ENCODE measurements at places on chromosomes 1 and 21.
A peak's percentile ranks its signal among the peaks of the same experiment; 100 is the strongest.

GRCh38 chr1:10768552-10768951 lies 27.9 kb downstream of the CASZ1 start:
- DNase-seq: no peak

DNA sequence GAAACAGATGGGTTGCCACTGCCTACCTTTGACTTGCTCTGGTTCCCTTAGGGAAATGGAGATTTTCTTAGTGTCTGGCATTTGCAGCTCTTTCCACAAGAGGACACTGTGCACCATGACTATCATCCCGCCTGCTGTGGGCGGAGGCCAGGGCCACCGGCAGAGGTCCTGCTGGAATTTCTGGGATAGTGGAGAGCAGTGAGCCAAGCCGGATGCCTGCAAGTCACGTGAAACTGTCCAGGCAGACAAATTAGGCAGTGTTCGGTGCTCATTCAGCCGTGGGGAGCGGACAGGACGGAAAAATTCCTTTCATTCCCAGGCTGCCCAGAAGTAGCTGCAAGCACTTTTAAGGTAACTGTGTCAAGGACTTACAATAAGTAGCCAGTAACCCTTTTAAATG lies 43.4 kb downstream of the IGSF5 start:
- DNase-seq: peak; percentile 93

DNA sequence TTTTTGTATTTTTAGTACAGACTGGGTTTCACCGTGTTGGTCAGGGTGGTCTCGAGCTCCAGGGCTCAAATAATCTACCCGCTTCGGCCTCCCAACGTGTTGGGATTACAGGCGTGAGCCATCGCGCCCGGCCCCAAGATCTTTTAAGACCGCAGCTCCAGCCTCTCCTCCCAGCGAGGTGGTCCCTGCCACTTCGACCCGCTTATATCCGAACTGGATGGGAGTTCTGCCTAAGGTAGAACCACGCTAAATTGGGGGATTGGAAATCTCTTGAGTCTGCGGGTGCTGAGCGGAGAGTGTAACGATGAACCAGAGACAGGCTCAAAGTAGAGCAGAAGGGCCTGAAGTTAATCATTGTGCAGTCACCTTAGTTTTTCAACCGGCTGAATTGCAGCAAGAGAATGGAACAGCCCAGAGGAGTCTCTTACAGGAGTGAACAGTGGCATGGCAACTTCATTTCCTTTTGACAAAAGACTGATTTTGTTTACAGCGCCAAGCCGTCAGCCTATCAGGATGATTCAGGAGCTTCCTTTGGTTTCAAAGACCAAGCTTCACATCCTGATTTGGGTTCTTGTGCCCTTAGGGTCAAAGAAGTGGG lies 726 bp upstream of the CYB5R1 start:
- peak; percentile 29 for DNase-seq

- DNase-seq: no peak
Observed at GRCh38 chr1:12491656-12492055, 126.4 kb downstream of the DHRS3 start.

DNA sequence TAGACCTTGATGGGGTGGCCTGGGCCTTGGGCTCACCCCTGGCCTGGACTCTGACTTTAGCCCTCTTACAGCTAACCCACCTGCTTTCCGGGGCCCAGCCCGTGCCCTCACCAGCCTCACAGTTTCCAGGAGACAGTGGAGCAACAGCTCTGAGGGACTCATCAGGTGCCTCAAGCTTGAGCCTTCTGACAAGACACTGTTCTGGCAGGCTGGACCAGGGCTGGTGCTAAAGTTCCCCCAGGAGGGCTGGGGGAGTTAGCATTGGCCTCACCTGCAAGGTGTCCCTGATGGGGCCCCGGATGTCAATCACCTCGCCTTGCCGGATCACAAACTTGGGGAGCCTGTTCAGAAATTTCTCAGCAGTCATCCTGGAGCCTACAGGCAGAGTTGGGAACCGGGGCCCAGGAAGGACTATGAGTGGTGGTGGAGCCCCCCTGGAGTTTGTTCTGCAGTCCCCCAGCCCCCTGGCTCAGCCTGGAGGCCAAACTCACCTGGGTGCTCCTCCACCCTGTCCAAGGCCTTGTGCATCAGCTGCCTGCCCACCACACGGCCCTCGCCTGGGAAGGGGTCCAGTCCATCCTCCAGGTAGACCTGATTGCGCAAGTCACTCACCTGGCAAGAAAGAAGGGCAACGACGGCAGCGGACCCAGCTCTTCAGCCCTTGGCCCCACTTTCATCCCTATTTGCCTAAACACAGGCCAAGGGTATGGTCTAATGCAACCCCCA lies 4.1 kb downstream of the SH3BGRL3 start:
- no peak for DNase-seq

GRCh38 chr1:89697383-89697782 lies 64.5 kb downstream of the LRRC8C start:
- no peak for DNase-seq

DNA sequence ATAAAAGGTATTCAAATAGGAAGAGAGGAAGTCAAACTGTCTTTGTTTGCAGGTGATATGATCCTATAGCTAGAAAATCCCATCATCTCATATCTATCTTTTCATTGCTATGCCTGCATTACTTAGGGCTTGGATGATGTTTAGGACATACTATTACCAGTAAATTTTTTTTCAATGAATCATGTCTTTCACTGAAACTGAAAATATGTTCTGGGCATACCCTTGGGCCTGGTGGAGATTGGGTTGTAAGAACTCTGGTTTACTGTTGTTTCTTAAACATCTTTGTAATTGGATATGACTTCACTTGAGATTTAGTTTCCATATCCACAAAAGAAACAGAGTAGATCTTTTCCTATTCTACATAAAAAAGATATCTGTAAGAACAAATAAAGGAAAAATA lies 502.2 kb upstream of the PRMT6 start:
- DNase-seq: no peak
